Activated CD8-positive, alpha-beta memory T cell treated with anti-CD3 and anti-CD28 coated beads, Interleukin-2, amount 10 ng/mL, durations not matched to agents 7 days and 5 days (primary cell): ENCODE measurements at places on chromosomes 5 and 9. TPM values are rescaled to one million over a fixed set of nuclear protein-coding genes. Genes with fewer than 3 reads are reported as not detected.

MAP1B gene
- 0.03 TPM for total RNA-seq

PFDN1 gene
- total RNA-seq: 48.9 TPM

CARTPT gene
- total RNA-seq: not detected

C9 gene
- total RNA-seq: not detected

ACTBL2 gene
- total RNA-seq: not detected

C9orf153 gene
- total RNA-seq: 0.38 TPM

QRFP gene
- total RNA-seq: not detected

ACOT12 gene
- total RNA-seq: not detected

PTGDS gene
- total RNA-seq: 3.2 TPM

CYLC2 gene
- total RNA-seq: not detected

IL9 gene
- not detected for total RNA-seq
